ENCODE measurements at places on chromosomes 1 and 21. TPM values are rescaled to one million over a fixed set of nuclear protein-coding genes. Genes with fewer than 3 reads are reported as not detected.
A peak's percentile ranks its signal among the peaks of the same experiment; 100 is the strongest.

- DNase-seq, result no peak
Observed at GRCh38 chr1:72140222-72140621, 142.1 kb downstream of the NEGR1 start.

GRCh38 chr1:31739346-31739745, 24.8 kb downstream of the ADGRB2 start:
- no peak for DNase-seq

- no peak for DNase-seq
Observed at GRCh38 chr1:59293206-59293605, 3.7 kb upstream of the FGGY start.

GRCh38 chr1:244601336-244601735, 51.6 kb upstream of the DESI2 start:
- DNase-seq, result no peak

GRCh38 chr1:46277658-46278373, 25.6 kb downstream of the LRRC41 start:
- DNase-seq, result no peak

DNA sequence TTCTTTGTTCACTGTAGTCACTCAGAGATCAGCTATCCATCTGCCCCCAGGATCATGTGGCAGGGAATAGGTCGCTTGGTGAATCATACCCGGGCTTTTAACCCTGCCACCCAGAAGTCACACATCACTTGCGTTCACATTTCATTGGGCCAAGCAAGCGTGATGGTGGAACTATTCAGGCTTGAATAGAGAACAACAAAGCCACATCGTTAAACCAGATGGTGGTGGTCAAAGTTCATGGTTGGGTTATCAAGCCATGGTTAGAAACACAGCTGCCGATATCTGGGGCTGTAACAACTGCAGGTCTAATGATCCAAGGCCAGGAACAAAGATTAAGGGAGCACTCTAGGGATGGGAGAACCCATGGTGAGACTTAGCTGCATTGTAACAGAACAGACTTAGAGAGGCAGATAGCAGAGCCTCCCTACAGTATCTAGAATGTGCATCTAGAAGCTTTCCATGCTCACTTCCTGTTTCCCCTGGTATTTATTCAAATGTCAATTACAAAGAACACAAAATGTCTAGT, 40.0 kb upstream of the PTPRC start:
- DNase-seq, result no peak

DNA sequence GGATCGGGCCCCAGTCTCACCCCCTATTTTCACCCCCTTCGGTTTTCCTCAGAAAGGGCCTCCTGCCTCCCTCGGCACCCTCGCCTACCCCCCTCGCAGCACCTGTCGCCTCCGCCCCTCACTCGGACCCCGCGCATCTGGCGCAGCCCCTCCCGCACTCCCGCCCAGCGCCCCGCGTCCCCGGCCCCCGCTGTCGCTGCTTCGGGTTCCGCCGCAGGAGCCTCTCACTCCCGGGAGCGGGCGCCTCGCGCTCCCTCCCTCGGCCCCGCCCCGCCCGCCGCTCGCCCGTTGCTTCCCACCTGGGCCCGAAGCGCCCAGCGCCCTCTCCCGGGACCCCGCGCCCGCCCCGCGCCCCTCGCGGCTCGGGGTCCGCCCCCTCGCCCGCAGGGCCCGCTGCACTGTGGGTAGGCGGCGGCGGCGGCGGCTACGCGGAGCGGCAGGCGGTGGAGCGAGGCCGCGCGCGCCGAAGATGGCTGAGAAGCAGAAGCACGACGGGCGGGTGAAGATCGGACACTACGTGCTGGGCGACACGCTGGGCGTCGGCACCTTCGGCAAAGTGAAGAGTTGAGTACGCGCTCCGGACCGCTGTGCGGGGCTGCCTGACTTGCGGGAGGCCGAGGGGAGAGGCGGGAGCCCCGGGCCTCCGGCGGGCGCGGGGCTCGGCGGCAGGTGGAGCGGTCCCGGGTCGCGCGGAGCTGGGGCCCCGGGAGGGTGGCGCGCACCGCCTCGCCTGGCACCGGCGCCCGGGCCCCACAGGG, at the start of gene PRKAA2:
PRKAA2 (plus strand) TSS at position 396 of the 758 bp plus-strand sequence; CDS start at position 470, 74 bp downstream.
- peak; percentile 49 for DNase-seq

- DNase-seq, result peak; percentile 17
Observed at GRCh38 chr1:205913451-205914154, 29.7 kb downstream of the SLC26A9 start.

- DNase-seq, result no peak
Observed at GRCh38 chr1:82401116-82401515, 600.4 kb downstream of the ADGRL2 start.

- DNase-seq, result no peak
Observed at GRCh38 chr1:74812180-74812541, 79.2 kb downstream of the TYW3 start.

DNA sequence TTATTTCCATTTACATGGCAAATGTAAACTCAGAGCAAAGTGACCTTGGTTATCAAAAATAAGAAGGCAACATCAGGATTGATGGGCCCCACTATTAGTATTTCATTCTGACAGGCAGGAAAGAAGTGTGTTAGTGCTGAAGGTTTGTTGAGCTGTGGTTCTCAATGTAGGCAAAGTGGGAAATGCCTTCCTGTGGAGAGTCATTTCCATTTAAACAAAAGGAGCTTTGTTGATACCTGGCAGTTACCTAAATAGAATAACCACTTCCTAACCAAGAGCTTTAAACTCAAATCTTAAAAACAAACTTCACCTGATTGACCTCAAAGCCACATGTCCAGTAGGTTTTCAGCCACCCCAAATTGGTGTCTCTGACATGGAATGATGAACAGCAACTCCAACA, 579.9 kb upstream of the BEND5 start:
- no peak for DNase-seq

The CENPL gene
- polyA plus RNA-seq, result 7.3 TPM

The FAM72A gene
- polyA plus RNA-seq, result 5.4 TPM

The TCEA3 gene
- polyA plus RNA-seq, result 430 TPM

The IL22RA1 gene
- polyA plus RNA-seq, result not detected

The AGMAT gene
- 3.4 TPM for polyA plus RNA-seq

The TRAF3IP3 gene
- polyA plus RNA-seq, result 2.8 TPM

The FCRLB gene
- 0.49 TPM for polyA plus RNA-seq
